ENCODE measurements at places on chromosomes 3 and 15. TPM values are rescaled to one million over a fixed set of nuclear protein-coding genes. Genes with fewer than 3 reads are reported as not detected.

SLC22A14 gene
- total RNA-seq: not detected

B3GALNT1 gene
- total RNA-seq: 0.60 TPM

SPINK8 gene
- not detected for total RNA-seq

GABRG3 gene
- not detected for total RNA-seq

ACTC1 gene
- total RNA-seq: not detected

KLHL40 gene
- not detected for total RNA-seq

PCSK6 gene
- 0.75 TPM for total RNA-seq

CNTN6 gene
- not detected for total RNA-seq

SPATA12 gene
- total RNA-seq: not detected

ITGB5 gene
- 0.72 TPM for total RNA-seq

HEG1 gene
- 5.9 TPM for total RNA-seq

LDHAL6B gene
- total RNA-seq: not detected

TIPIN gene
- total RNA-seq: 50.8 TPM

DNA sequence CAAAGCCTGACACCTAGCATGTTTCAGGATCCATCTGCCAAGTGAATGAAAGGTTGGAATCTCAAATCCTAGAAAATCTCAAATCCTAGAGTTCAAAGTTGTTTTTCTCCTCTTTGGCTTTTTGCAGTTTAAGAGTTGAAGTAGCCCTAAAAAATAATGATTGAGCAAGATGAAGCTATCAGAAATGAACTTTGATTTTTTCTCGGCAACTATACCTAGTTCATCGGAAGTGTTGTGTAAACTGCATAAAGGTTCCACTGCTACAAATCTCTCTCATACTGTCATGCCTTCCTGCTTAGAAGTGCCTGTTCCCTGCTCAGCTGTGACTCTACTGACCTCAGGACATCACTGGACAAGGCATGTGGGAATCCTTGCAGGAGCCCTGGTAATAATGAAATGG, 35.8 kb upstream of the FOXB1 start:
- no peak for DNase-seq
- no peaks in the 10 kb centered on the region for H3K36me3 ChIP-seq
- no peak overlapping the region for H3K4me3 ChIP-seq
- H3K27me3 ChIP-seq: peaks cover 4% of the 10 kb centered on the region
- peaks cover 18% of the 10 kb centered on the region for H3K4me1 ChIP-seq

DNA sequence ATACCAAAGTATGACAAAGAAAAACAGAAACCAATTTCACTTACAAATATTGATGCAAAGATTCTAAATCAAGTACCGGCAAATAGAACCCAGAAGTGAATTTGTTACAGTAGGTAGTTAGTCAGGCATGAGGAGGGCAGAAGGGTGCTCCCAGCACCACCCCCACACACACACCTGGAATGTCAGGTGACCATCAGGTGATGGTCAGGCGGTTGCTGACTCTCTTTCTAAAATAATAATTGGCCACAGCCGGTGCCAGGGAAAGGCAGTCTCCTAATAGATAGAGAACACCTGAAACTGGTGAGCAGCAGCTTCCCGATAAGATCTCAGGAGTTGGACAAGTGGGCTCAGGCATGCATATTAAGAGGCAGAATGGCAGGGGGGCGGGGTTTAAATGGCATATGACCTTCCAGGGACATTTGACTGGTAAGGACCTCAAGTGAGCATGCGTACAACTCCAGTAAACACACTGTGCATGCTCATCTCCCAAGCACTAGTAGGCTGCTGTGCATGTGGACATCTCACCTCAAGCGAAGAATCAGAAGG, 131.1 kb downstream of the ANO10 start:
- peaks cover 2% of the 10 kb centered on the region for H3K36me3 ChIP-seq
- DNase-seq: no peak
- H3K4me1 ChIP-seq: peaks cover 18% of the 10 kb centered on the region
- no peak overlapping the region for H3K4me3 ChIP-seq
- H3K27ac ChIP-seq: no peak overlapping the region

DNA sequence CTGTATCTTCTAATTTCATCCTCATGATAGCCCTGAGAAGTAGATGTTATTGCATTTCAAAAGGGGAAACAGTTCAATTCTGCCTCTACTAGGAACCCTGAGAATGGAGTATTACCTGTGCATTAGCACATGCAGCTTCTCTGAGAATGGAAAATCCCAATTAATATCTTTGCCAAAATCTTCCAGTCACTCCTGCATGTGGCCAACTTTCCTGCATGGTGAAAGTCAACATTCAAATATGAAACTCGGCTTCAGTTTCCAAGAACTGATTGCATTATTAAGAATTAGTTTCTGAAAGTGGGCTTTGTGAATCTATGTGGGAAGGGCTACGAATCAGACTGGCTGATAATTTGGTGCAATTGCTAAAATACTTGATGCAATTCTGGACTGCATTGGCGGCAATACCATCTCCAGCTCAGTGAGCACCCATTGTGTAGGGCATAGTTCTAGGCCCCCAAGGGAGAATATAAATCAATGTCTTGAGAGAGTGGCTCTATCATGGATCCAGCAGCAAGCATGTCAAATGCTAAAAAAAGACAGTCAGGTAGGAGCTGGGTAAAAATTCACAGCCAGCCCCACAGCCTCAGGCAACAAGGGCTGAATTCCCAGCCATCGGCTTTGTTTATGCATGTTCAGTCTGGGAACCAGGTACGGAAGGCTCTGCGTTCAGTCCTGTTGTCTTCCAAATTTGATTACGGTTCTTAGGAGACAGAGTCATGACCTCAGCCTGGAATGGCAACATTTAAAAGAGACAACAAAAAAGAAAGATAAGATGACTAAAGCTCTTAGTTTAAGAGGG, 18.8 kb upstream of the BCL6 start:
- peaks cover 19% of the 10 kb centered on the region for H3K27me3 ChIP-seq
- no peak overlapping the region for H3K27ac ChIP-seq
- H3K4me1 ChIP-seq: peaks cover 18% of the 10 kb centered on the region
- no peak overlapping the region for H3K4me3 ChIP-seq
- DNase-seq: no peak
- no peaks in the 10 kb centered on the region for H3K36me3 ChIP-seq

- no peaks in the 10 kb centered on the region for H3K36me3 ChIP-seq
- DNase-seq: no peak
- no peak overlapping the region for H3K4me3 ChIP-seq
Measured at GRCh38 chr3:95387242-95388021, 1324.6 kb downstream of the NSUN3 start.

DNA sequence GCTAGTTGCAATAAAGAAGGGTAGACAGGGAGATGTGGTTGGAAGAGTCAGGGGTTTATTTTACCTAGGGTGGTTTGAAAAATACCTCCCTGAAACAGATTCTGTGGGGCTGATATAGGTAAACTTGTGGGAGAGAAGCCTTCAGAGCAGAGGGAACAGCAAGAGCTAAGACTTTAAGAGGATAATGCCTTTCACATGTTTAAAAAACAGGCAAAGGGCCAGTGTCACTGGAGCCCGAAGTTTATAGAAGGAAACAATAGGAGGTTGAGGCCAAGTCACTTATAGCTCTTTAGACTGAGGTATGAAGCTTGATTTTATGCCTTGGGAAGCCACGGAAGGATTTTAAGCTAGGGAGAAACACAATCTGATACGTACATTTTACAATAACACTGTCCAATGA, 448.7 kb downstream of the TAFA4 start:
- no peak overlapping the region for H3K4me3 ChIP-seq
- no peaks in the 10 kb centered on the region for H3K27me3 ChIP-seq
- DNase-seq: no peak
- no peaks in the 10 kb centered on the region for H3K36me3 ChIP-seq

DNA sequence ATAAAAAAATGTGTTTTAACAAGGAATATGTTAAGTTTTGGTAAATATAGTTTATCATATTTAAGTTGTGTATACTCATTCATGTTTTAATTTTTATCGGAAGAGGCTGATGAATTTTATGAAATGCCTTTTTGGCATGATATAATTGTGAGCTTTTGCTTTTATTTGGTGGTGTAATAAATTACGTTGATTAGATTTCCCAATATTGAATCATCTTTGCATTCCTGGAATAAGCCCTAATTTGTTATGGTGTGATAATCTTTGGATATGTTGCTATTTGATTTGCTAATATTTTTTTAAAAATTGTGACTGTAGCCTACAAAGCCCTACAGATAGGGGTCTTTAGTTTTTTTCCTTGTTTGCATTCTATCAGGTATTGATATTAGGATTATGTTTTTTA, 107.4 kb downstream of the IGF1R start:
- no peaks in the 10 kb centered on the region for H3K36me3 ChIP-seq
- no peaks in the 10 kb centered on the region for H3K27me3 ChIP-seq
- DNase-seq: no peak
- no peak overlapping the region for H3K27ac ChIP-seq
- H3K4me1 ChIP-seq: peaks cover 34% of the 10 kb centered on the region

GRCh38 chr15:29034593-29035335, 149.0 kb downstream of the APBA2 start:
- no peak for DNase-seq
- H3K4me3 ChIP-seq: no peak overlapping the region
- peaks cover 4% of the 10 kb centered on the region for H3K36me3 ChIP-seq
- H3K27ac ChIP-seq: no peak overlapping the region
- H3K27me3 ChIP-seq: no peaks in the 10 kb centered on the region
- peaks cover 45% of the 10 kb centered on the region for H3K4me1 ChIP-seq

DNA sequence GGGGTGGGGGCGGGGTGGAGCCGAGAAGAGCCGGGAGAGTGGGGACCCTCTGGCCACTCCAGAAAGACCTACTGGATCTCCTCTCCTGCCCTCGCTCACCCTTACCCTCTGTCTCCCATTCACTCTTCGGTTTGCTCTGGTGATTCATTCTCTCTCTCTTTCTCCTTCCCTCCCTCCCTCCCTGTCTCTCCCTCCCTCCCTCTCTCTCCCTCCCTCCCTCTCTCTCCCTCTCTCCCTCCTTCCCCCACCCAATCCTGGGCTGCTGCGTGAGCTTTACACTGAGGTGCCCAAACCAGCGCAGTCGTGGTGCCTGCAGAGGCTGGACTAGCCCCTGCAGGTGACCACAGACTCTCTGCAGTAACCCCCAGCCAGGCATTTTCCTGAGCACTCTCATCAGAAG, 32.2 kb upstream of the ADAMTS17 start:
- H3K27ac ChIP-seq: no peak overlapping the region
- H3K36me3 ChIP-seq: no peaks in the 10 kb centered on the region
- H3K4me1 ChIP-seq: peaks cover 6% of the 10 kb centered on the region
- peaks cover 40% of the 10 kb centered on the region for H3K27me3 ChIP-seq

GRCh38 chr3:181533811-181534210, 177.9 kb upstream of the SOX2 start:
- no peaks in the 10 kb centered on the region for H3K27me3 ChIP-seq
- H3K36me3 ChIP-seq: no peaks in the 10 kb centered on the region
- H3K4me1 ChIP-seq: no peaks in the 10 kb centered on the region
- DNase-seq: no peak
- H3K27ac ChIP-seq: no peak overlapping the region

DNA sequence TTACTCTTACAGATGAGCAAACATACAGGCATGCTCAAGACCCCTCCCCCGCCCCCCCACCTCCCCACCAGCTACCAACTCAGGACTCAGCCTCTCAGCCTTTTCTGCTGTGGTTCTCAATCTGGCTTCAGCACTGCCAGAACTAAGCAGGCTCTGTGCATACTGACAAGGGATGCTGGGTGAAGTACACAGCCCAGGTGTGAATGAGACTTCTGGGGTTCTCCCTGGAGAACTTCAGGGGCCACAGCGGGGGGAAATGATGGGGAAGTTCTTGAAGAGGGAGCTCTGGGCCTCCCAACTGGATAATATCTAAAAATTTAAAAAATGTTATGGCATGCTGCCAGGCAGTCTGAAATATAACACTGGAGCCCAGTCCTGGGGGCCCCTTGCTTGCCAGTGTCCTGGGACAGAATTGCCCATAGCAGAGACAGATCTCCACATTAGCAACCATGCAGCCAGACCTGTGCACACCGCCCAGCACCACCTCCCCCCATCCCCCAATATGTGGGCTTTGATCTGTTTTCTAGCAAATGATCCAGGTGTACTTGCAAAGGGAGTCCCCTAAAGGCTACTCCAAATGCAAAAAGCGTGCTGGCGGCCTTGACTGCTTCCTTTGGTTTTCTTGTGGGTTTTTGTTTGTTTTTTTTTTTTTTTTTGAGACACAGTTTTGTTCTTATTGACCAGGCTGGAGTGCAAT, 41.4 kb downstream of the PGPEP1L start:
- H3K36me3 ChIP-seq: peaks cover 24% of the 10 kb centered on the region
- no peak overlapping the region for H3K4me3 ChIP-seq
- no peaks in the 10 kb centered on the region for H3K27me3 ChIP-seq

GRCh38 chr3:118186051-118186450, 848.6 kb downstream of the IGSF11 start:
- H3K27ac ChIP-seq: no peak overlapping the region
- H3K36me3 ChIP-seq: no peaks in the 10 kb centered on the region
- H3K4me1 ChIP-seq: no peaks in the 10 kb centered on the region
- no peak overlapping the region for H3K4me3 ChIP-seq

DNA sequence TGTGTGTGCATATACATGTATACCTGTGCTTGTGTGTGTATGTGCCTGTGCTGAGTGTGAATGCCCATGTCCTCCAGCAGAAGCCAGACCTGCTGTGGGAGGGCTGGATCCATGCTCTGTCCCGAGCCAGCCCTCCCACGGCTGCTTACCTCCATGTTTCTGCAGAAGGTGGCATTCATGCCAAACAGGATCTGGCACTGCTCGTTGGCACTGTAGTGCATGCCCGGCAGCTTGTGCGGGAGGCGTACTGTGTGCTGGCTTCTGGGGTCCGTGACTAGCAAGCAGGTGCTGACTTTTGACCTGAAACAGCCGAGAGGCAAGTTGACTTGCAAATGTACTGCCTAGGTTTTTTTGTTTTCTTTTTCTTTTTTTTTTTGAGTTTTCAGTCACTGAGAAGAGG, 189.3 kb downstream of the ADAMTS17 start:
- H3K4me1 ChIP-seq: no peaks in the 10 kb centered on the region
- no peak overlapping the region for H3K4me3 ChIP-seq
- H3K27ac ChIP-seq: no peak overlapping the region
- no peak for DNase-seq
- peaks cover 25% of the 10 kb centered on the region for H3K36me3 ChIP-seq
- no peaks in the 10 kb centered on the region for H3K27me3 ChIP-seq

GRCh38 chr3:27789420-27789819, 67.3 kb upstream of the EOMES start:
- no peak overlapping the region for H3K4me3 ChIP-seq
- H3K4me1 ChIP-seq: no peaks in the 10 kb centered on the region
- H3K27ac ChIP-seq: no peak overlapping the region
- no peaks in the 10 kb centered on the region for H3K27me3 ChIP-seq
- DNase-seq: no peak

- H3K27ac ChIP-seq: no peak overlapping the region
- H3K36me3 ChIP-seq: no peaks in the 10 kb centered on the region
- H3K4me1 ChIP-seq: no peaks in the 10 kb centered on the region
- no peak overlapping the region for H3K4me3 ChIP-seq
- no peak for DNase-seq
Measured at GRCh38 chr3:104106276-104106675, 1260.4 kb upstream of the ALCAM start.

GRCh38 chr3:177300039-177300833, 103.0 kb upstream of the TBL1XR1 start:
- no peaks in the 10 kb centered on the region for H3K36me3 ChIP-seq
- H3K27me3 ChIP-seq: no peaks in the 10 kb centered on the region

Data from activated CD4-positive, alpha-beta T cell treated with anti-CD3 and anti-CD28 coated beads for 36 hours (primary cell).